ENCODE measurements at places on chromosomes 4 and X.

DNA sequence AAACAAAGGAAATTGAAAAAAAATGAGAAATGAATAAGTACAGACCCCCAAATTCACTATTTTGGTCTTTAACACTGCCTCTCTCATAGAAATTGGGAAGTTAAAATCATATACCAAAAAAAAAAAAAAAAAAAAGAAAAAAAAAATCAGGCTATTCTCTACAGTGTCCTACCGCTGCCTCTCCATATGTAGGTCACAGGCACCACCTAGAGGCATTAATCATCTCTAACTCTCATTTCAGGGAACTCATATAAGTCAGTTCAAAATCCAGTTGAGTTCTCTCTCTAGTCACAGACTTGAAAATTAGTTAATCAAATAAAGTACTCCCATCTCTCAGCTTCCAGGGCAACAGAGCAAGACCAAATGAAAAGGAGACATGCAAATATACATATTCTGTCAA lies 47.9 kb downstream of the COX18 start:
- peak; percentile 28 for DNase-seq

DNA sequence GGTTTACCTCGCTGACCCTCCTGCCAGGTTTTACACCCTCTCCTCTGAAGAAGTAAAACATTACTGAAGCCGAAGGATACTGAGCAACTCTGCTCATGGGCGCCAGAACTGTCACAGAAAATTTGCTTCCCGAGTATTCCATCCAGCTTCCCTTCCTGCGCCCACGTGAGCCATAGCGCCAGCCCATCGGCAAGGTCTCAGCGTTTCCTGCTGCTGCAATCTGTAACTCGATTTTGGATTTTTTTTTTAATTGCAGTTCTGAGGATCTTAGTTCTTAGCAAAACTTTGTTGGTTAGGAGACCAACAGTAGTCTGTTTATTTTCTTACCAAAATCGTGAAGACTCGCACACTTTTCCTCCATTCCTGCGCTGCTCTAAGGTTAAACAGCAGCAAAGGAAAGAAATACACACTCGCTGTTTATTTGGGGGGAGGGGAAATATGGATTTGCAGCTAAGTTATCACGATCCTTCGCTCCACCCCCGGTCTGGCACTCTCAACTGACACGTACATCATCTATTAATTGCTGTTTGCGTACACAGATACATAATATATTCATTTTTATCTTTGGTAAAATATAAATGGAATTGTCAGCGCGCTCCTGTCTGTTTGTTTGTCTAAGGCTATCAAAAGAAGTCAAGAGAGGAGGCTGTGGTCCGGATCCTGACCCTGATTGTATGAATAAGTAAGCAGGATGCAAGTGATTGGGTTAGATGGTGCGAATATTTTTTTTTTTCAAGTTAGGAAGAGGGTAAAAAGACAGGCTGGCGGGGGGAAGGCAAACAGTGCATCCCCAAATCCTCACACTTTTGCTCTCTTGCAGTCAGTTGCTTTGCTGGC lies at the start of gene TLL1:
TSS of gene TLL1 (plus strand) at position 777 of the 837 bp plus-strand sequence. CDS start 668 bp downstream, outside the sequence.
- DNase-seq: peak; percentile 78

- no peak for DNase-seq
Measured at GRCh38 chrX:63350465-63350877, 661 bp downstream of the SPIN4 start.

DNA sequence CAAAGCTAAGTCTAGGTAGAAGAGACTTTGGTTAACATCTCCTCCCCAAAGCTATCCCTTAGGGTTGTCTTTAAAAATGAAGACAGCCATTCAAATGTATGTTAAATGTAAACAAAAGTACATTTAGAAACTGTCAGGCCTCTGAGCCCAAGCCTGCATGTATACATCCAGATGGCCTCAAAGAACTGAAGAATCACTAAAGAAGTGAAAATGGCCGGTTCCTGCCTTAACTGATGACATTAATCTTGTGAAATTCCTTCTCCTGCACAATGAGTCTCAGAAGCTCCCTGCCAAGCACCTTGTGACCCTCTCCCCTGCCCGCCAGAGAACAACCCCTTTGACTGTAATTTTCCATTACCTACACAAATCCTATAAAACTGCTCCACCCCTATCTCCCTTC lies 377.9 kb downstream of the FAM133A start:
- no peak for DNase-seq

GRCh38 chrX:129984111-129984958 lies 1.9 kb downstream of the BCORL1 start:
- DNase-seq: peak; percentile 44

DNA sequence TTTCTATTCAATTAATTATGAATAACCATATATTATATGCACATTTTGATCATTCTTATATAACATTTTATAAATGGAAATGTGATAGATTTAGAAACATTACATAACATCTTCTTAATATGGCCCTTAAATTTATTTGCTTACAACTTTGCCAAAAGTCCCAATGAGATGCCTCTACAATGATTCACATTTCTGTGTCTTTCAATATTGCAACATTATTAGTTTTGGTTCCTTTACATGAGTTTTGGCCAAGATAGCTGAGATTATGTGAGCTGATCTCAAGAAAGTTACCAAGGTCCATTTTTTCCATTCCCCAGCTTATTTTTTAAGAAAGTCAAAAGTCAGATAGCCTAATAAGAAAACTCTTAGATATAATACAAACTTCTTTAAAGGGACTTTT lies 361.2 kb downstream of the PCDH7 start:
- DNase-seq: no peak

GRCh38 chrX:84144281-84144680 lies 43.7 kb downstream of the RPS6KA6 start:
- DNase-seq: no peak

GRCh38 chr4:13706120-13706519 lies 78.6 kb upstream of the BOD1L1 start:
- no peak for DNase-seq

GRCh38 chr4:26067035-26067434 lies 153.0 kb downstream of the SMIM20 start:
- DNase-seq: peak; percentile 43

DNA sequence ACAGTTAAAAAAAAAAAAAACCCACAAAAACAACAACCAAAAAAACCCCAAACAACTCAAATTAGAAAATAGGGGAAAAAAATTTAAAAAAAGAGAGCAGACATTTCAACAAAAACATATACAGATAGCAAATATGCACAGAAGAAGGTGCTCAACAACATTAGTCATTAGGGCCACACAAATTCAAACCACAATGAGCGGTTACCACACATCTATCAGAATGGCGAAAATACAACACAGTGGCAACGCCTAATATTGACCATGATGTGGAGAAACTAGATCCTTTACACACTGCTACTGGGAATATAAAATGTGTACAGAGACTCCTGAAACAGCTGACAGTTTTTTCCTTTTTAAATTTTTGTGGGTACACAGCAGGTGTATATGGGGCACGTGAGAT lies 19.4 kb downstream of the LYAR start:
- DNase-seq: no peak

DNA sequence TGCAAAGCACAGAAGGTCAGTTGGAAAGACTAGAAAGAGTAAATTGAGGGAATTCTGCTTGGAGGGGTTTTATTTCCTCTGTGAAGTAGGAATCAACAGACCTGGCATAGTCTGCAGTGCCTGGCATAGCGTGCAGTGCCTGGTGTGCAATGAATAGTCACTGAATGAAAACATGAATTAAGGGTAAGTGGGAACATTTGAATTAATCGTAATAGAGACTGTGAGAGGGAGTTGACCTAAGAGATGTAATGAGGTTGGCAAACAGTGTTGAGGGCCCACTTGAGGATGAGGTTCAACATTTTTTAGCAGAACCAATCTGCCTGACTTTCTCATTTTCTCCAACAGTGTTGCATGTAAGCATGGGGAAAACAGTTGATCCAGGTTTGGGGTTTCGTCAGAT lies 377.2 kb upstream of the FTHL17 start:
- no peak for DNase-seq

DNA sequence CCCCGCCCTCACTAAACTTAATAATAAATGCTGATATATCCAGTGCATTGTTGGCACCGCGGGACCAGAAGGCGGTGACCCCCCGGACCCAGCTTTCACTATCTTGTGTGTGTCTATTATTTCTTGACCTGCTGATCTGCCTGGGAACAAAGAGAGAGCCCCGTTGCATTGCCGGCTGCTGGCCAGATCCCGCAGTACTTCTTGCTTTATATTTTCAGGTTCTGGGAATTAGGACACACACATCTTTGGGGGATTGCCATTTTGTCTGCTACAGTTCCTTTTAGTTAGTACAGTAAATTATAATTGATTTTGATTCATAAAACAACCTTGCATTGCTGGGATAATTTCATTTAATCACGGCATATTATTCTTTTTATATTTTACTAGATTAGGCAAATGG lies 2.2 kb upstream of the RTL8B start:
- no peak for DNase-seq

GRCh38 chr4:8041172-8041571 lies 101.5 kb upstream of the AFAP1 start:
- DNase-seq: peak; percentile 70

DNA sequence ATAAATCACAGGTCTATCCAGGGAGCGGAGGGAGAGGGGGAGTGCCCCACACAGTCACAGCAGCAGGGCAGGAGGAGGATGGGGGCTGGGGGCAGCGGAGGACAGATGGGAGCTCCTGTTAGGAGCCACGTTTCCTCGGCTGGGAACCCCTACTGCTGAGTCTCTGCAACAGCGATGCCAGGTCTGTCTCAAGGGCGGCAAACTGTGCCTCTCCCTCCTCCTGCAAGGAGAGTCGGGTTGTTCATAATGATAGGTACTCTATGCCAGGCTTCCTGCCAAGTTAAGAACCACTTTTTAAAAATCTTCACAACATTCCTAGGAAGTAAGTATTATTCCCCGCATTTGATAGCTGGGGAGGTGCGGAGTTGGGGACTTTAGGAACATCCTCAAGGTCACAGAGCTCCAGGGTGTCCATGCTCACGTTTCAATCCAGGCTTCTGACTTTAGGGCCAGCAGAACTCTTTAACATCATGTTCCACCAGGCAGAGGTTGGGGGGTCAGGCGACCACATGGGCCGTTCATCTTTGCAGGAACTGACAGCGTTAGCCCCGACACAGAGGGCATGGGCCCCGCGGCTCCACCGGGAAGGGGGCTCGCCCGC lies 98.3 kb upstream of the MAML3 start:
- peak; percentile 92 for DNase-seq

DNA sequence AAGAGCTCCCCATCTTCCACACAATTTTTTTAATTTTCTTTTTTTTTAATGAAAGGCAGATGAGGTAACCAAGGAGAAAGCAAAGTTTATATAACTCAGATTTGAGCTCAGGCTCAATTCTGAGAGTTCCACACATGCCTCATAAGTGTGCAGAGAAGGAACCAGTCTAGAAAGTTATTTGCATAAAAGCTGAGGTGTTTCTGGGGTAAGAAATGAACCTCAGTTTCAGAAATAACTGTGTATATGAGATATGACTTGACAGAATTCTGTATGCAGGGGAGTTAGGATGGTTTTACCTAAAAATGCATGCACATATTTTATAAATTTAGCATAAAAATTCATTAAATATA lies 51.3 kb downstream of the DTHD1 start:
- DNase-seq: no peak

DNA sequence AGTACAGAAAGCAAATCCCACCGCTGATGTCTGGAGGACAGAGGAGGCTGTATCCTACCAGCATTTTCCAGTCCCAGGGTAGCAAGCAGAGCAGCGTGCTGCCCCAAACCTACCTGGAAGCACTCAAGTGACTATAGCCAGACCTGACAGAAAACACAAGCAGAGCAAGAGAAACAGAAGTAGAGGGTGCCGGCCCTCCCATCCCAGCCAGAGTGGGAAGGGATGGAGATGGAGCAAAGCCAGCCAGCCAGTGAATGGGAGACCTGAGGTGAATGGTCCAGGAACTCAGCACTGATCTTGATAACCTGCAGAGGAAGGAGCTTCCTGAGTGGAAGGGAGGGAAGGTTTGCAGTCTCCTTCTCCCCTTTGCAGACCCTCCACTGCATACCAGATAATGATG lies 185.2 kb downstream of the MAML3 start:
- DNase-seq: peak; percentile 22

GRCh38 chr4:23728971-23729370 lies 160.9 kb downstream of the PPARGC1A start:
- no peak for DNase-seq

- DNase-seq: no peak
Measured at GRCh38 chrX:45710081-45710801, 509.6 kb upstream of the DIPK2B start.

GRCh38 chr4:93659629-93660028 lies 168.9 kb upstream of the ATOH1 start:
- peak; percentile 14 for DNase-seq

- no peak for DNase-seq
Measured at GRCh38 chrX:42720209-42720608, 57.8 kb downstream of the PPP1R2C start.

DNA sequence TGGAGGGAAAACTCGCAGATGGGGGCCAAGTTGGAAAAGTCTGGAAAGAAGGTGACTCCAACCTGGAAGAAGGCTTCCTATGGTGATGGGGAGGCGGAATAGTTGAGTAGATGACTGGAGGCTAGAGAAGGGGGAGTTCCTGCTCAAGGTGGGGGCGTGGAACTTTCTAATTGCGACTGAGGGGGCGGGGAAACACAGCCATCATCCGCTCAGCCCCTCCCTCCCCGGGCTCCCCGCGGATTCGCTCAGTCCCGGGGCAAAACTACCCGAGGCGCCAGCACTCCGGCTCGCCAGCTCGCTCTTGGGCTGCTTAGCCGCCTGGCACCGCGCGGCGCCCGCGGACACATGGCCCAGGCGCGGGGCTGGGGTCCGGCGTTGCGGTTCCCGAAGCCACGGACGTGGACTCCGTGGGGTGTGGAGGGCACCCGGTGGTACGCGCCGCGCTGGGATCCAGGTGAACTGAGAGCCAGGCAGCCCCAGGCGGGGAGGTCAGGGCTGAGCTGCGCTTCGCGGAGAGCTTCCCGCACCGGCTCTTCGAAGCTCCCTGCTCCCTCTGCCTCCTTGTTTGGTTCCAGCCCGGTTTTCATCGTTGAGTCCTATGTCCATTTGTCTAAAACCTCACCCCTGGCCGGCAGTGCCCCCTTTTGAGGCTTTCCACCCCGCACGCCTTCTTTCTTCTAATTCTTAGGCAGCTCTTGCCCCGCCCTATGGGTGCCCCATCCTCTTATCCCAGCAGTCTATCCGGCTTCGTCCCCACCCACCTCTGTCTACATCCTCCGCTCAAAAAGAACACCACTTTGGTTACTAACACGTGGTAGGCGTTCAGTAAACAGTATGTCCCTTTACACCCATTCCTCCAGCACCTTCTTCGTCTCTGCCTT lies 38.9 kb downstream of the STARD8 start:
- no peak for DNase-seq

DNA sequence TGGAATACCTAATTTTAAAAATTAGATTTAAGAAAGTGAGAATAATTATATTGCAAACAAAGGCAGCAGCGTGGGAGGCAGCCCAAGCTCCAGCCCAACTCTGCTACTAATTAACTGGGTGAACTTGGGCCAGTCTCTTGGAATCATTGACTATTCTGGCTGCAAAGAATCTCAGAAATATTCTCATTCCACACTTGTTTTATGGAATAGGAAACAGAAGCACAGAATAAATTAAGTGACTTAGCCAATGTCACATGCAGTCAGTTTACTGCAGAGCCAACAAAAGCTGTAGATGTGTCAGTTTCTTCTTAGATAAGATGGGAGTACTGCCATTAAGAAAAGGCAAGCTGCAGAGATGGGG lies 132.6 kb upstream of the FAM9B start:
- DNase-seq: no peak

Measured in NCI-H69 (cell line).